ENCODE measurements at places on chromosomes 5 and 9.

DNA sequence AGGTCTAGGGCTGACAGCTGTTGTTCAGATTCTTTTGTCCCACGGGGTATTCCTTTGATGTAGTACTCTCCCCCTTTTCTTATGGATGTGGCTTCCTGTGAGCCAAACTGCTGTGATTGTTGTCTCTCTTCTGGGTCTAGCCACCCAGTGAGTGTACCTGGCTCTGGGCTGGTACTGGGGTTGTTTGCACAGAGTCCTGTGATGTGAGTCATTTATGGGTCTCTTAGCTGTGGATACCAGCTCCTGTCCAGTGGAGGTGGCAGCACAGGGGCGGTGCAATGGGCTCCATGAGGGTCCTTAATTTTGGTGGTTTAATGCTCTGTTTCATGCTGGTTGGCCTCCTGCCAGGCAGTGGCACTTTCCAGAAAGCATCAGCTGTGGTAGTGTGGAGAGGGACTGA, 161.3 kb downstream of the CAVIN4 start:
- DNase-seq: no peak

DNA sequence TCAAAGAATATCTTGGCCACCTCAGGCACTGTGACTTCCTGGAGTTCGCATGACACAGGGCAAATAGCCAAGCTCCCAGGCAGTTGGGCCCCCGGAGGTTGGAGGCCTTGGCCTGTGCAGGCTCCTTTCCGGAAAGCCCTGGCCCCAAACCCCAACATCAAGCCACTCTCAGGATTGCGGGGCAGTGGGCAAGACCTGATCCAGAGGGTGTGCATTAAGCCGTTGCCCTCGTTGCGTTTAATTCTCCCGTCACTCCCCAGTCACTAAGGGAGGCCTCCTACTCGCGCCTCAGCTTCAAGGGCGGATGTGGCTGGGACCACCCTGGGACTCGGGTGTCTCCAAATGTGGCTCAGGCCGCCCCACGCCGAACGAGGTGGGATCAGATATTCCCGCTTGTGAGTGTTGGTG, 60.1 kb downstream of the TMEM174 start:
- DNase-seq: no peak

GRCh38 chr5:141558150-141558549, 60.6 kb downstream of the DIAPH1 start:
- DNase-seq: no peak

DNA sequence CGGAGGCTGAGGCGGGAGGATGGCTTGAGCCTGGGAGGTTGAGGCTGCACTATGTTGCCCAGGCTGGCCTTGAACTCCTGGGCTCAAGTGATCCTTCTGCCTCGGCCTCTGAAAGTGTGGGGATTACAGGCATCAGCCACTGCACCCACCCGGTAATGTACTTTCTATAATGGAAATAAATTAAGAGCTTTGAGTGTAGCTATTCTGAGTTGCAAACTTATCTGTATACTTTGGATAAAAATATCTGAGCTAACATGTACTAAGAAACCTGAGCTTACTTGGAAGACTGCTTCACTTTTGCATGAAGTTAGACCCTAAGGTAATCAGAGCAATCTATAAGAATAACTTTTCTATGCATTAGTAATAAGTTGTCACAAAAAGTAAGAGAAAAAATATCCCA, 50.0 kb downstream of the UNC13B start:
- DNase-seq: no peak

- peak; percentile 43 for DNase-seq
Observed at GRCh38 chr5:16712178-16712577, 95.4 kb upstream of the RETREG1 start.

- no peak for DNase-seq
Observed at GRCh38 chr9:99488131-99489059, 266.3 kb downstream of the SEC61B start.

GRCh38 chr5:25119650-25120049, 474.9 kb upstream of the CDH10 start:
- no peak for DNase-seq

DNA sequence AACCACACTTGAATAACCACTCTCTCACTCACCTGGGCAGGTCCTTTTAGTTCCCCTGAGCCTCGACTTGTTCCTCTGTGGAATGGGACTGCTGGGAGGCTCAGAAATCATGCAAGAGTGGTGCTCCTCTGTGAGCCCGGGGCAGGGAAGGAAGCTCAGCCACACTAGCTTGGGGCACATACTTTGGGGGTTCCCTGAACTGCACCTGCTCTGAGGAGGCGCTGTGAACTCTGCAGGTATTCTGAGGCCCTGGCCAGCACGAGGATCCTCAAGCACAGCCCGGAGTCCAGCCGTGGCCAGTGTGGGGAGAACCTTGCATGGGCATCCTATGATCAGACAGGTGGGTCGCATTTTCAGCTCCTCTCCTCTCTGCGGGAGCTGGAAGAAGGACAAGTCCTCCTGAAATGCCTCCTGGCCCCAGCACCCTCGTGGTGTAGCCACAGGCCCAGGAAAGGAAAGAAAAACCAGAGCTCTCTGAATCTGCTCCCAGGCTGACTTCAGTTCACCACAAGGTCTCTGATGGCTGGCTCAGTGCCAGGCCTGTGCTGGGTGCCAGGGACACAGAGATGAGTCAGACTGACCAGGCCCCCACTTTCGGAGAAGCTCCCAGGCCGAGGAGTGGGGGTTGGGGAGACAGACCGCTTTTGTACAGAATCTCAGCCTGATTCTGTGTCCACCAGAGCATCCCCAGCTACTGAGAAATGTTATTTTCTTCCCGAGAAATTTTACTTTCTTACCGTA, 11.9 kb downstream of the GLIPR2 start:
- DNase-seq: no peak

- no peak for DNase-seq
Observed at GRCh38 chr5:112119508-112119907, 299.6 kb downstream of the EPB41L4A start.

GRCh38 chr9:133708246-133709014, 29.7 kb downstream of the SARDH start:
- DNase-seq: no peak

- no peak for DNase-seq
Observed at GRCh38 chr5:149353911-149354310, 3.9 kb upstream of the PCYOX1L start.

- no peak for DNase-seq
Observed at GRCh38 chr5:177607115-177607451, 7.2 kb downstream of the B4GALT7 start.

- DNase-seq: no peak
Observed at GRCh38 chr5:77358255-77359205, 133.6 kb downstream of the WDR41 start.

DNA sequence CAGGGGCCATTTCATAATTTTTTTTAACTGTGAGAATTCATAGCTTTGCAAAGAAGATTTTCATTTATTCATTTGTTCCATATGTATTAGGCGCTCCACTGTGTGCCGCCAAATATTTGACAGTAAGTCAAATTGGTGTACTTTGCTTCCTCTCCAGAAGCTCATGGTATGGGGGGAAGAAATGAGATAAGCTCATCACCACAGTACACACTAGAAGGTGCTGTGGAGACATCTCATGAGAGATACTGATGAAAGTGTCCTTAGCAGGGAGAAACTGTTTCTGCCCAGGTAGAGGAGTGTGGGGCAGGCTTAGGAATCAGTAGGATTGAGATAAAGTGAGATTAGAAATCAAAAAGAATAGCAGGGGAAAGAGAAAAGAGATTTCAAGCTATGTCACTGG, 136.2 kb downstream of the CDH6 start:
- DNase-seq: no peak

- DNase-seq: no peak
Observed at GRCh38 chr9:130328349-130328801, 62.8 kb downstream of the HMCN2 start.

DNA sequence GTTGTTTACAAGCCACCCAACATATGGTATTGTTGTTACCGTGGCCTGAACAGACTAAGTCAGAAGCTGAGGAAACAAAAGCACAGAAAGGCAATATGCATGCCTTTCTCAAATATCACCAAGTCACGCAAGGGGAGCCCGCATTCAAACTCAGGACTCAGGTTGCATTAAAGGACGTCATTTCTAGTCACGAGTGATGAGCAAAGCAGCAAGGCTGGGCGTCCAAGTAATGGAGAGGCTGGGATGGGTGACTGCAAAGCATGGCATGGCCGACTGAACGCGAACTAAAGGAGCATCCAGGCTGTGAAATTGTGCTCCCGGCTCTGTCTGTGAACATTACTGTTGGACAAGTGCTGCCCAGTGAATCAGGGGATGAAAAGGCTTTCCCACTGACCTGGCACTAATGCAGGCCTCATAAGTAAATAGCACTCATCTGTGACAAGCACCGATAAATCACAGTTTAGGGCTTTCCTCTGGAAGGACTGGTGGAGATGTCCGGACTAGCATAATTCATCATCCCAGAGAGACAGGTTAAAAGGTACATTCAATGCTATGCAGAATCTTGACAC, 202.8 kb downstream of the SPOCK1 start:
- DNase-seq: peak; percentile 59

- DNase-seq: no peak
Observed at GRCh38 chr5:76104027-76104426, 20.8 kb downstream of the SV2C start.

DNA sequence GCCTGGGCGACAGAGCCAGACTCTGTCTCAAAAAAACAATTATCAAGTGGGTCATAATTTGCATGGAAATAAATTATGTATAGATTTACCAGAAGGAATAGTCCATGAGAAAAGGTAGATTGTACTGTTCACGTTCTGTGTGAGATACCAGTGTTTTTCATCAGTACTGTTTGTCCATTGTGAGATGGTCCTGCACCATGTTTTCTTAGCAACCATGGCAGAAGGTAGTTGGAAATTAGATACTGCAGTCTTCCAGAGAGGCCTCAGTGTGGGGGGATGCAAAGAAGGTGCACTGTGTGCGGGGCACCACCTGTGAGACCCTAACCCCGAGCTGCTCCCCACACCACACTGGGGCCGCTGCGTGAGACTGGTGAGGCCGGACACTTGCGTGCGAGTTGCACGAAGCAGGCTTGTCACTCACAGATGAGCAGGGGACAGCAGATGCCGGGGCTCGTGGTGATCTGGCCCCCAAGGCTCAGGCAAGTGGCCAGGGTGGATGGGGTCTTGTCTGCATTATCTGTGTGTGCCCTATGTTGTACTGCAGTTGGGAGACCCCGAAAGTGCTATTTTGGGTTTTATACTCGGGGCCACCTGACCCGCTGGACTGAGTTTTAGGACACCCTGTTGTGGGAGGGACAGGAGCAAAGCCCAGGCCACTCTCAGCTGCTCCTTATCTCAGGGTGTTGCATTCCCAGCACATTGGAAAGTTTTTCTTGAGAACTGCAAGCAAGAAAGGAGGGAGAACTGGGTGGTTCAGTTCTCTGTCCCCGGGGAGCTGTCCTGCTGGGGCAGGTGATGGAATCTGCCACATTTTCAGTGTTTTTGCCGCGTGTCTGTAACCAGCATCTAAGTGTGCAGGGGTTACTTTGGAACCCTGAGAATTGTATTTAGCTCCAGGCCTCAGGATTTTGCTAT, 61.9 kb downstream of the EHMT1 start:
- DNase-seq: no peak

DNA sequence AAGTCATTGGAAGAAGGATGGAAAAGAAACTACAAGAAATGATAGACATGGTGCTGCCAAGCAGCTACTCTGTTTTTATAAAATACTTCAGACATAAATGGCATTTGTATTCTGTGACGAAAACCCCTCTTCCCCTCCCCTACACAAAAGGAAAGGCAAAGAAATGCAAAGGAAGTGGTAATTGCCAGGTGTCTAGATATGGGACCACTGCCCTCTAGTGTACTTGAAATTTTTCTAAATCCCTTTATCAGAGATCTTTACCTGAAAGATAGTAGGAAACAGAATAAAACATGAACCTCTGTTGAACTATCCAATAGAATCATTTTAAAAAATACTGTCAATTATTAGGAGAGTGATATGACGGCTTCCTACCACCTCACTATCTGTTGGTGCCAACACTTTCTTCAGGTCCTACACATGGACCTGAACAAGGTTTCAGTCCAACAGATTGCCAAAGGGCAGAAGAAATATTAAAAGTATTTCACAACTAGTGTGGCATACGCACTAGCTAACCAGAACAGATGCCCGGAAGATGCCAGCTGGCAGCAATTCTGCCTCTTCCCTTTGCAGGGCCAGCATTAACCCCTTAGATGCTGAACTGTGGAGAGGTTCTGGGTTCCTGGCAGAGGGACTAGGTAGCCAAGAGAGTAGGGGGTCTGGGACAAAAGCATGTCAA, 104.1 kb downstream of the TSSK1B start:
- DNase-seq: peak; percentile 1

DNA sequence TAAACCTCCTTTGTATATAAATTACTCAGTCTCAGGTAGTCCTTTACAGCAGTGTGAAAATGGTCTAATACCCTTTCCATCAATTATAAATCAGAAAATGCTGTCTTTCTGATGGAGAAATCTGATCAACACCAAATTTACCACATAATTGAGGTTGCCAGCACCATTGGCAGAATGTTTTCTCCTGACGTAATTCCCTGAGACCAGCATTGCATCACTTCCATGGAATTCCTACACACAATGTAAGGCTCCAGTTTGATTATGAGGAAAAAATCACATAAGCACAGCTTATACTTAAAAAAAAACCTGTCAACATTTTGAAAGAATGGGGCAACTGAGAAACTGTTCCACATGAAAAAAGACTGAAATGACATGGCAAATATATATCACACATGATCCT, 618.7 kb upstream of the CDH6 start:
- no peak for DNase-seq

DNA sequence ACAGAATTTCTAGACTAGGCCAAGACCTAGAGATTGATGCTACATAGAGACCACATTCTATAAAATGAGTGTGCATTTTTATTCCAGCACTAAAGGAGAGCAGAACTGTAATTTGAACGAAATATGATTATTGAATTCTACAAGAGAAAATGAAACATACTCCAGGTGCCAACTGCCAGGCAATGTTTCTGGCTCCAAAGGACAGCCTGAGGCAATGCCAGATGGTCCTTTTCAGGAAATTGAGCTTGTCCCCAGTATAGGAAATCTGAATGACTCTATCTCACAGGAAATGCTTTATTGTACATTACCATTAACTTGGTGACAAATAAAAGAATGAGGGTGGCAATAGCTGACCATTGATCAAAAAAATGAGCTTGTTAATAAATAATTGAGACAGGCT, 28.8 kb upstream of the RASGRF2 start:
- no peak for DNase-seq

DNA sequence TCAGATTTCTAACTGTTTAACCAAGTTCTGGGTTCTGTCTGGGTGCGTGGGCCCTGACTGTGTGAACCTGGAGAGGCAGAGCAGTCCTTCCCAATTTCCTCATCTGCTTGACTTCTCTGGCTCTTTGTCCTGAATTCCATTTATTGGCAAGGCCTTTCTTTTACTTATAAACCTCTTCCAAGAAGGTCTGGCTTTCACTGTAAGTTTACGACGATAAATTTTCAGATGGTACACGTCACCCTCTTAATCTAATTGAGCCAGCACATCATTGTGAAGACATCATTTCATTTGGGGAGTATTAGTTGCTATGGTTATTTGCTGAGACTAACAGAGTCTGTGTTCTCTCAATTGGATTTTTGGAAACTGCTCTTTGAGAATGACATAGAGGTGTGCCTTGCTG, 92.4 kb downstream of the ARHGAP26 start:
- DNase-seq: no peak

DNA sequence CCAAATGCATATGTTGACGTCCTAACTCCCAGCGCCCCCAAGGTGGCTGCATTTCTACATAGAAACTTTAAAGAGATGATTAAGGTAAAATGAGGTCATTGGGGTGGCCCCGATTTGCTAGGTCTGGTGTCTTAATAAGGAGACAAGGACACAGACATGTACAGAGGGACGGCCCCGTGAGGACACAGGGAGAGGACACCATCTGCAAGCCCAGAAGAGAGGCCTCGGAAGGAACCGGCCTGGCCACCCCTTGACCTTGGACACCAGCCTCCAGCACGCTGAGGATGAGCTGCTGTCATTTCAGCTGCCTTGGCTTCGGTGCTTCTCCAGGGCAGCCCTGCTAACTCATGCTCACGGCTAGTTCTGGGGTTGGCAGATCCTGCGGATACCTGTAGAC, 73.2 kb downstream of the MRPL36 start:
- no peak for DNase-seq

Data from NCI-H1092 (cell line).